Body of pancreas (tissue), 4 donors: ENCODE measurements at places on chromosomes 7 and 10.

DNA sequence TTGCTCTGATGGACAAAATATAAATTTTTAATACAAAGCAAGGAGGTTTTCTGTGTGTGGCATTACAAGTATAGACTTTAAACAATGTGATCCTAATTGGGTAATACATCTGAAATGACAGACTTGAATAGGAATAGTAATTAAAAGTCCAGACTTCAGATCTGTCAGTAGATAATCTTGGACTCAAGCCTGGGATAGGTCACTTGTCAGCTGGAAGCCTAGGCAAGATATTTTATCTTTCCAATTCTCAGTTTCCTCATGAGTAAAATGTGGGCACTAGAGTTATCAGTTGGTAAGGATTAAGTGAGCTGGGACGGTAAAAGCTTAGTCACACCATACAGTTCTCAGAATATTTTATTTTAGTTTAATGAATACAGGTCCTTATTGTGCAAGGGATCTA, 10.4 kb upstream of the ZMYND11 start:
- no peak for DNase-seq

- no peak for DNase-seq
Measured at GRCh38 chr10:57891201-57892006, 376.3 kb downstream of the IPMK start.

- no peak for DNase-seq
Measured at GRCh38 chr10:2856598-2856997, 210.8 kb upstream of the PFKP start.

DNA sequence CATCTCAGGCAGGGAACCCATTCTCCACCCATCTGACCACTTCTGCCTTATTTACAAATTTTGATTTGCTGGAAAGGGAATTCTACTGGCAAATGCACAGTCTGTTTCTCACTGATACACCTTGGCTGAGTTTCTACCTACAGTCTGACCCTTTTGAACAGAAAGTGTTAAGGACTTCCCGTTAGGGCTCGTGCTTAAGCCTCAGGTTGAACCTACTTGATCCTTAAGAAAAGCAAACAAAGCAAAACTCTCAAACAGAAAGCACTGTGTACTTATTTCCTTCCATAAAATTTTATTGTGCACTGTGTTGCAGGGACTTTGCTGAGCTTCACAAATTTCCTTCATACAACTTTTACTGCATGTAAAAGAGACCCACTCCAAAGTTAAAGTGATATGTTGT, 367.8 kb downstream of the NRG3 start:
- DNase-seq, result no peak

- no peak for DNase-seq
Measured at GRCh38 chr10:94490789-94491039, 54.9 kb upstream of the HELLS start.

GRCh38 chr7:152871678-152872060, 112.1 kb downstream of the ACTR3B start:
- DNase-seq, result no peak

GRCh38 chr7:48083114-48083830, 5.8 kb upstream of the UPP1 start:
- DNase-seq, result no peak

DNA sequence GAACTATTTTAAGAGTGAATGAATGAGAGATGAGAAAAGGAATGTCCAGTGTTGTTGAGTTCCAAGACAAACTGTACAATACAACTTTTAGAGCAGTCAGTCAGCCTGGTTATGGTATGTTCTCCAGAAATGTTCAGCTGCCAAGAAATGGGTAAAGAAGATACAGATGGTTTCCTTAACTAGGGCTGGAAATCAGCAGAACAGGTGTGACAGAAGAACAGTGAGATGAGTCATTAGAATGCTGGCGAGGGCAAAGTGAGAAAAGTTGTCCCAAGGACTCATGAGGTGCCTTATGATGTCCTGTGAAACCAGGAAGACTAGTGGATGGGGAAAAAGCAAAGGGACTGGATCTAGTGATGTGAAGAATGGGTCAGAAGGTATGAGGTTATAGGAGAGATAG, 20.8 kb upstream of the SEPTIN7 start:
- DNase-seq, result no peak

- DNase-seq, result no peak
Measured at GRCh38 chr7:95859429-95859828, 87.1 kb downstream of the DYNC1I1 start.

- DNase-seq, result peak; percentile 86
Measured at GRCh38 chr7:47669178-47669891, 87.4 kb upstream of the TNS3 start.

- no peak for DNase-seq
Measured at GRCh38 chr7:39133088-39133487, 155.4 kb downstream of the POU6F2 start.
